ENCODE measurements at places on chromosomes 1 and 21.

DNA sequence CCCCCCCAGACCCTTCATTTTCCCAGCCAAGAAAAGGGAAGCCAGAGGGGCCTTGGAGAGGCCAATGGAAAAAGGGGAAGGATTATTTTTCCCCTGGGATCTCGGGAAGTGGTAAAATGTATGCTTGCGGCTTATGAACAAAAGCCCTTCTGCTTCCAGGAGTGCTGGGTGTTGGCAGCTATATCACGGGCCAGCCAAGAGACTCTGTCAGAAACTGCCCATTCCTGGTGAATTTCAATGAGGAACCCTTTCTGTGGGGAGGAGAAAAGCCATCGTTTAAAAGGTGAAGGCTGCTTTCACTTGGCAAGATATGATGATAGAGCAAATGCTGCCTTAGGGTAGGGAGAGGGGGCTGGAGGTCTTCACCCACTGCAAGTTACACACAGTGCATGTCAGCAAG, 69.7 kb upstream of the ZC3H12A start:
- no peak for DNase-seq

- DNase-seq = no peak
These were observed 42.1 kb downstream of the NOS1AP start for GRCh38 chr1:162111572-162111971.

- no peak for DNase-seq
These were observed 88.3 kb upstream of the ARHGAP29 start for GRCh38 chr1:94325377-94326302.

DNA sequence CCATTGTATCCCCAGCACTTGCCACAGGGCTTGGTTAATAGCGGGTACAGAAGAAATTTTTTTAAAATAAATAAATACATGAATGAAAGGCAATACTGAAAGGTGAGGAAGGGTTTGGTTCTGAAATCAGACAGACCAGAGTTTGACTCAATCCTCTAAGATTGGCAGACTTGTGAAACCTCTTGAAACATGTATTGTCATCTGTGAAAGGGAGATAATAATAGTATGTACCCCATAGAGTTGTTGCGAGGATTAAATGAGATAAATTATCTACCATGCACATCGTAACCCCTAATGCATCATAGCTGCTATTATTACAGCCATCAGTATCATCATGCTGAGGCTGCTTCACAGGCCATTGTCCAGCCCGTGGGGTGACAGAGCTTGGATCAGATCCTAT, 41.4 kb downstream of the S1PR1 start:
- no peak for DNase-seq

DNA sequence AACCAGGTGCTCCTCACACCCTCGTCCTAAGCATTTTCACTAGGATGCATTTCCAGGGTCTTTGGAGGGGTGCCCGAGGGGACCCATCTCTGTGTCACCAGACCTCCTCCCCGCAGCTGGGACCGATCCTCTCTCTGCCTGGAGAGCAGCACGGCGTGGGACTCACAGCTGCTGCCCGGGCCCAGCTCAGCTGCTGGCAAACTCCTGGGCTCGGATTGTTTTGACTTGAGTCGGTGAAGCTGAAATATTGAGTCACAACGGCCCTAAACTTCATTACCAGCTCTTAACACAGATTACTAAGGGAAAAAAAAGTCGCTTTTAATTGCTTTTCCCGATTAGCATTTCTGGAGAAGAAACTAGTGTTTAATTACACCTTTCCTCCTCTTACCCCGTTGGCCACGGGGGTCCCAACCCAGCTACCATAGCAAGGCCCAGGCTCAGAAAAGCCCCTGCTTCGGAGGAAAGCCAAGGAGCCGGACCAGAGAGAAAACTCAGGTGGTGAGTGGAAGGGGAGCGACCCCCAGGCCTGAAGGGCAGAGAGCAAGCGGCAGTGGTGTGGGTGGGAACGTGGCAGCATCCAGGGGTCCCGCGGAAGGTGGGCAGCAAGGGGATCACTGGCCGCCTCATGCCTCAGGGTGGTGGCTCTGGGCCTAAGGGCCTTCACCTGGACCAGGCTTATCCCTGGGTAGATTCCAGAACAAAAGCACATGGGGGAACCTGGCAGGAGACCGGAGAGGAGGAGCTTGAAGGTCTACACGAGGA, 41.7 kb downstream of the CASZ1 start:
- DNase-seq = no peak
